ENCODE measurements at places on chromosomes 16 and 17.

GRCh38 chr17:205817-206216 is 24.4 kb upstream of the DOC2B start:
- DNase-seq: no peak

GRCh38 chr16:28310796-28311195 is 18.5 kb downstream of the SBK1 start:
- DNase-seq: no peak

GRCh38 chr16:66278111-66278531 is 88.4 kb upstream of the CDH5 start:
- no peak for DNase-seq

DNA sequence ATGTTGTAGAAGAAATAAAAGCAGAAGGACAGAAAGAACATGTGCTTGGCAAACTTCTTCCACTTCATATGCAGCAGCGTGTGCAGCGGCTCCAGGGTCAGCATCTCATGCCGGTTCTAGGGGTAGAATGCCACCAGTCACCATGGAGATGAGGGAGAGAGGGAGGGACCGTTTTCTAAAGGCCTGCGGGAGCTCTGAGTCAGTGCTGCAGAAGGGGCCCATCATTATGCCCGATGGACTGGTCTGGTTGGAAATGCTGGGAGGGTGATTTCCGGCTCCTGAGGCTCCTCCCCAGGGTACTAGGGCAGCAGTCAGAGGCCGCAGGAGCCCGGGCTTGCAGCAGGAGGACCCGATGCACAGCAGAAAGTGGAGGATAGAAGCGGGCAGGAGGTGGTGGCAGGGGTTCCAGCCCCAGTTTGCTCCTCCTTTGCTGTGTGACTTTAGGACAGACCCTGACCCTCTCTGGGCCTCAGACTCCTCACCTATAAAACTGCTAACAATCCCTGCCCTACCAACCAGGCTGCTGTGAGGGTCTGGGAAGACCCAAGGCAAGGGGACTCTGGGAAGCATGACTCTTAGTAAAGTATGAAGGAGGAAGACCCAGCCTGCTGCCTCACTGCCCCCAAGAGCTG is 28.6 kb downstream of the TRPV3 start:
- no peak for DNase-seq

GRCh38 chr16:54369861-54370260 is 83.3 kb upstream of the IRX3 start:
- no peak for DNase-seq

- DNase-seq: no peak
Measured at GRCh38 chr17:73901661-73902415, 257.6 kb upstream of the SDK2 start.

Measured in HTR-8/SVneo (cell line).